T-helper 2 cell treated with Interferon-gamma antibody and Interleukin-4, amounts not matched to agents 100 ng/mL and 5 ng/mL, for 36 hours (primary cell): ENCODE measurements at places on chromosomes 3 and 15. TPM values are rescaled to one million over a fixed set of nuclear protein-coding genes. Genes with fewer than 3 reads are reported as not detected.

The GOLGA6L10 gene
- 0.32 and 0.84 TPM in 2 replicates for total RNA-seq

The SV2B gene
- 0.05 and 0.20 TPM in 2 replicates for total RNA-seq

The ZPLD1 gene
- not detected in 2 replicates for total RNA-seq

The GABRR3 gene
- total RNA-seq = 0.05 TPM in 2 replicates

The TRPM1 gene
- total RNA-seq = not detected in 2 replicates

The GOLGA8S gene
- 0.80 TPM in 2 replicates for total RNA-seq

The PEX5L gene
- total RNA-seq = 0.57 TPM in 1 of 2 replicates, not detected in the other

The CPOX gene
- total RNA-seq = 69.9 and 71.2 TPM in 2 replicates

The HDC gene
- total RNA-seq = 0.32 and 0.45 TPM in 2 replicates

The ZDHHC3 gene
- 51.8 and 52.6 TPM in 2 replicates for total RNA-seq

The GOLGA8A gene
- 279 and 293 TPM in 2 replicates for total RNA-seq

The ANKRD63 gene
- 0.23 TPM in 1 of 2 replicates, not detected in the other for total RNA-seq

The MYLK gene
- 0.18 and 0.30 TPM in 2 replicates for total RNA-seq

The TEX55 gene
- total RNA-seq = not detected in 2 replicates

The CDC25A gene
- 30.7 and 30.8 TPM in 2 replicates for total RNA-seq

The ZNF860 gene
- 0.14 and 0.16 TPM in 2 replicates for total RNA-seq

The LRRN1 gene
- 0.16 TPM in 1 of 2 replicates, not detected in the other for total RNA-seq

The ACOX2 gene
- not detected in 2 replicates for total RNA-seq

The LINS1 gene
- 63.6 and 69.8 TPM in 2 replicates for total RNA-seq

The ADGRG7 gene
- not detected in 2 replicates for total RNA-seq

The CLDN16 gene
- not detected in 2 replicates for total RNA-seq

The TGM5 gene
- 0.09 and 0.11 TPM in 2 replicates for total RNA-seq

The CEP97 gene
- 22.0 and 22.3 TPM in 2 replicates for total RNA-seq

The C2CD4B gene
- total RNA-seq = 0.09 TPM in 1 of 2 replicates, not detected in the other

The ERICH6 gene
- total RNA-seq = not detected in 2 replicates

The CTXND1 gene
- not detected in 2 replicates for total RNA-seq

The CHRNA3 gene
- not detected in 2 replicates for total RNA-seq

The ABCC5 gene
- total RNA-seq = 17.7 and 19.1 TPM in 2 replicates

The GOLGA8Q gene
- 3.0 and 8.8 TPM in 2 replicates for total RNA-seq

The REC114 gene
- total RNA-seq = not detected in 2 replicates

The PLA2G4E gene
- total RNA-seq = not detected in 2 replicates

The NCKIPSD gene
- 34.1 and 37.8 TPM in 2 replicates for total RNA-seq

The STRA6 gene
- total RNA-seq = not detected in 2 replicates

The EPHB1 gene
- 0.43 and 0.66 TPM in 2 replicates for total RNA-seq

The SERINC4 gene
- total RNA-seq = 0.16 and 0.23 TPM in 2 replicates

The PDIA5 gene
- total RNA-seq = 19.3 and 24.0 TPM in 2 replicates

The RARB gene
- total RNA-seq = not detected in 2 replicates

The PLA2G4D gene
- not detected in 2 replicates for total RNA-seq

The CCR3 gene
- 0.16 and 0.27 TPM in 2 replicates for total RNA-seq

The SPESP1 gene
- 0.64 and 1.0 TPM in 2 replicates for total RNA-seq

The ECE2 gene
- total RNA-seq = not detected in 2 replicates

The CCDC13 gene
- total RNA-seq = 0.45 TPM in 1 of 2 replicates, not detected in the other

The FANCD2OS gene
- total RNA-seq = not detected in 2 replicates

The CCDC54 gene
- not detected in 2 replicates for total RNA-seq

The CASR gene
- total RNA-seq = 0.02 TPM in 1 of 2 replicates, not detected in the other

The ARGFX gene
- not detected in 2 replicates for total RNA-seq

The CNTN6 gene
- not detected in 2 replicates for total RNA-seq

The HYAL1 gene
- total RNA-seq = 0.07 TPM in 1 of 2 replicates, not detected in the other
